SHP77 treated with DMSO at 0.1 percent for 48 hours (cell line): ENCODE measurements at places on chromosomes 6 and 20.

DNA sequence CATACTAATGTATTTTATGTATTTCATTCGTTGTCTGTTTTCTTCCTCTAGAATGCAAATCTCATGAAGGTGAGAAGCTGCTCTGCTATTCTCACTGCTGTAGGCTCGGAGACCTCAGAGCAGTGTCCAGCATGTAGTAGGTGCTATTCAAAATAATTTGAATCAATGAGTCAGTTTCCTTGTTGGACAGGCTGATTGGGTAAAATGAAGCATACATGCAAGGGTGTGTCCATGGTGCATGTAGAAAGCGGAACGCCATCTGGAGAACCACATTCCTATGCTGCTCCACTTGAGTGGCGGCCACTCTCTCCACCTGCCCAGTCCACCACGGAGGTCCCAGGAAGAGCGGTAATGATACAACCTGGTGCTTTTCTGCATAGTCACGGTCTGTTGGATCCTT is 412.1 kb downstream of the QKI start:
- DNase-seq, result no peak

- no peak for DNase-seq
Measured at GRCh38 chr20:54218470-54218869, 10.6 kb downstream of the PFDN4 start.

DNA sequence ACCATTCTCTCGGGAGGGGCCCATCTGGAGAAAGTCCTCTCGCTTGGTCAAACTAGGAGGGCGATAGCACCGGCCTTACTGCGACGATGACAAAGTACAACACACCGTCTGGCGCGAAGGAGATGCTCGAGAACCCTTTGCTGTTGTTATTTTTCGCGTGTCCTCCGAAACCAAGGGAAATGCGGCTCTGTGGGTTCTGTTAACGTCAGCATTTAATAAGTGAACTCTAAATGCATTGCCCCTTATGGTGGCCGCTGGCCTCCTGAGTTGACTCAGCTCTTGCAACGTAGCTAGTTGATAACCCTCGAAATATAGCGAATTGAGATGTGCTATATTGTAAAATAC is 577 bp upstream of the SCAND1 start:
- DNase-seq, result no peak

GRCh38 chr20:63573647-63574131 is 350 bp downstream of the HELZ2 start:
- no peak for DNase-seq

- DNase-seq, result no peak
Measured at GRCh38 chr6:131173680-131174079, 38.4 kb downstream of the AKAP7 start.

DNA sequence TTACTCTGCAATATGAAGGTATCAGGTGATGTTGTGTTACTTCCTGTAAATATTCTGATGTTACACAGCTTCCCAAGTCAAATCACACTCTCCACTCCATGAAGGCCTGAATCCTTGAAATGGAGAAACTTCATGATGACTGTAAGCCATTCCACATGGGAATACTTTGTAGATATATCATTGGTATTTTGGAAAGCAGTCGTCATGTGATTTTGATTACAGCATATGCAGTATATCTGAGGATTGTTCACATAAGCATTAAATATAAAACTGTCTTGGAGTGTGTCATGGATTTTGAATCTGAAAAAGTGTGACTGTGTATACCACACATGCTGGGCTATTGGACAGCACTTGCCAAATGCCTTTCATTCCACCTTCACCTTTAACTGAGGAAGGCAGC is 118.3 kb upstream of the EXOC2 start:
- no peak for DNase-seq

GRCh38 chr6:10838794-10839333 is 525 bp upstream of the MAK start:
- no peak for DNase-seq

GRCh38 chr6:48826901-48827701 is 636.0 kb downstream of the MMUT start:
- no peak for DNase-seq

DNA sequence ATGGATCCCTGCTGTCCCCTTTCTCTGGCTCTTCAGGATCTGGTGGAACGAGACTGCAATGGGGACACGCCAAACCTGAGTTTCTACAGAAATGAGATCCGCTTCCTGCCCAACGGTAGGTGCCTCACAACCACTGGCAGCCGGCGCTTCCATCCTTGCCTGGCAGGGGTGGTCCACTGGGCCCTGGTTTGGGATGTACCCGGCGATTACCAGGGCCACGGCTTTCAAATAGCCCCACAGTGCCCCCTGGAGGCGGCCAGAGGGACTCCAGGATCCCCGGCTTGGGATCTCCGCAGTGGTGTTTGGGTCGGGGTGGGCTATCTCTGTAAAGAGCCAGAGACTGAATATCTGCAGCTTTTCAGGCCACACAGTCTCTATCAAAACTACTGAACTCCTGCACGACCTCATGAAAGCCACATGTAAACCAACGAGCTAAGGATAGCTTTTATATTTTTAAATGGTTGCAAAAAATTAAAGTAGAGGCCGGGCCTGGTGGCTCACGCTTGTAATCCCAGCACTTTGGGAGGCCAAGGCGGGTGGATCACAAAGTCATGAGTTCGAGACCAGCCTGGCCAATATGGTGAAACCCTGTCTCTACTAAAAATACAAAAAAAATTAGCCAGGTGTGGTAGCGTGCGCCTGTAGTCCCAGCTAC is 3.7 kb downstream of the OGFR start:
- DNase-seq, result peak; percentile 27

GRCh38 chr6:138849791-138850190 is 53.9 kb downstream of the ECT2L start:
- DNase-seq, result no peak

DNA sequence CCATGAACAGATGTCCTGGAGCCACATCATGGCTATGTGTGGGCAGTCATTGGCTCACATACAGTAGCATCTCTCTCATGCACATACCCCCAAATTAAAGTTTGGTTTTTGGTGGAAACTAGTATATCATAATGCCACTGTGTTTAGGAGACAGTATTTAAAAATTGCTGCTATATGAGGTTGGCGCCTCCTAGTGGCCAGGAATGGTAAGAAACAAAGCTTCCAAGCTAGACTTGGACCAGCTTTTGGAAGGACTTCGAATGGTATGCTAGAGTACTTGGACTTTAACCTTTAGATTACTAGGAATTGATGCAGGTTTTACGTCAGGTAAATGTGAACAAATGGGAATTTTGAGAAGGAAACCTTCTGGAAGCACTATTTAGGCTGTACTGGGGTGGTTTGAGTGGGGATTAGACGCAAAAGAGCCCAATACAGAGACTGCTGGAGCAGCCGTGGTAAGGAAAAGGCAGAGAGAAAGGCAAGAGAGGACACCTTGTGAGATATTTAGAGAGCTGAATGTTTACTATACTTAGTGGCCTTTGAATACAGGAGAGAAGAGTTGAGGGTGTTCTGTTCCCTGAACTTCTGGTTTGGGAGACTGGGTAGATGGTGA is 23.8 kb downstream of the PRSS35 start:
- DNase-seq, result no peak

GRCh38 chr6:142568857-142569597 is 267.2 kb downstream of the ADGRG6 start:
- DNase-seq, result no peak

GRCh38 chr6:109454496-109455436 is 806 bp downstream of the MICAL1 start:
- DNase-seq, result no peak

DNA sequence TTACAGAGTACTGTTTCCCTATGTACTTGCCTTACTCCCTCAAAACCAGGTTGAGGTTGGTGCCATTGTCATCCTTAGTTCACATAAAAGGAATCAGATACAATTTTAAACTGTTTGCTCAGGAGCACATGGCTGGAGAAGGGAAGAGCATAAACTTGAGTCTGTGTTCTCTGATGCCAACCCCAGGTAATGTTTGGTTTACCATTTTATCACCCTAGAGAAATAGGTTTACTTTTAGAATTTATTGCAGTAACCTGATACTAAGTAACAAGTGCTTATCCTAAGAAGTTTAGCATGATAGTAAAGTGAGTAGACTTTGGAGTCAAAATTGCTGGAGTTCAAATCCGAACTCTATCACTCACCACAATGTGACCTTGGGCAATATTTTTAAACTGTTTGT is 86.3 kb downstream of the RFPL4B start:
- no peak for DNase-seq

- DNase-seq, result no peak
Measured at GRCh38 chr20:990293-990959, 11.7 kb downstream of the RSPO4 start.

- peak; percentile 80 for DNase-seq
Measured at GRCh38 chr6:37239950-37240713, 17.4 kb upstream of the TBC1D22B start.

- no peak for DNase-seq
Measured at GRCh38 chr6:116439522-116440051, 21.6 kb upstream of the CALHM6 start.

GRCh38 chr6:20997143-20997769 is 463.0 kb downstream of the CDKAL1 start:
- no peak for DNase-seq

DNA sequence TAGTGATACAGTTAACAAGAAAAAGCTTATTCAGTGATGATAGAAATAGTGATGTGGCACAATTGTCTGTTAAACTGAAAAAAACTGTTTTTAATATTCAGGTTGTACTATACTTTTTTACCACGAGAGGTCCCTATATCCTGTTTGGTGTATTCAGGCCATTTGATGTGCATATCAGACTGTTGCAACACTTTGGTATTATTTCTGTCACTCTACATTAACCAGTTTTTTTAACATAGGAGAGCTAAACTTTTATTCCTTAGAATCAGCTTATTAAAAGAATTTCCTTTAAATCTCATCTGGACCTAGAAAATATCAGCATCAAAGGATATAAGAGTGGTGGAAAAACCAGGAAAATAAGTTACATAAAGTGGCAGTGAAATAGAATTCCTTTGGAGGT is 36.8 kb downstream of the TSPYL4 start:
- no peak for DNase-seq

- DNase-seq, result no peak
Measured at GRCh38 chr6:139588734-139589593, 214.5 kb upstream of the CITED2 start.

GRCh38 chr6:42698217-42698616 is 24.2 kb downstream of the PRPH2 start:
- no peak for DNase-seq

GRCh38 chr6:147660334-147661311 is 152.1 kb downstream of the SAMD5 start:
- DNase-seq, result no peak

- DNase-seq, result peak; percentile 15
Measured at GRCh38 chr6:16130932-16131387, 2.1 kb downstream of the MYLIP start.

- DNase-seq, result no peak
Measured at GRCh38 chr20:50554694-50555579, 44.8 kb downstream of the PTPN1 start.

- DNase-seq, result no peak
Measured at GRCh38 chr20:21618759-21619416, 86.6 kb upstream of the PAX1 start.

- DNase-seq, result no peak
Measured at GRCh38 chr6:44430326-44430725, 42.8 kb downstream of the CDC5L start.

DNA sequence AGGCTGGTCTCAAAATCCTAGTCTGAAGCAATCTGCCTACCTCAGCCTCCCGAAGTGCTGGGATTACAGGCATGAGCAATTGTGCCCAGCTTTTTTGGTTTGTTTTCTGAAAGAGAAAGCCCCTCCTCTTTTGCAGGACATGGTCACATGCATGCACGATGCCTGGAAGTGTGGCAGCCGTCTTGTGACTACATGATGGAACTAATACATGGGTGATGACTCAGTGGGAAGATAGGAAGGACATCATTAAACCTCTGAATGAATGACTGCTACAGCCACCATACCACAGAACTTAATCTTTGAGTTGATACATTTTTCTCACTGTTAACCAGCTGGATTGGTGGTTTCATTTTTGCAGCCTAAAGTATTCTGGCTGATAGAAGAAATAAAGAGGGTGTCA is 13.4 kb upstream of the CTNNBL1 start:
- no peak for DNase-seq

- no peak for DNase-seq
Measured at GRCh38 chr6:37622646-37623071, 75.0 kb downstream of the MDGA1 start.

DNA sequence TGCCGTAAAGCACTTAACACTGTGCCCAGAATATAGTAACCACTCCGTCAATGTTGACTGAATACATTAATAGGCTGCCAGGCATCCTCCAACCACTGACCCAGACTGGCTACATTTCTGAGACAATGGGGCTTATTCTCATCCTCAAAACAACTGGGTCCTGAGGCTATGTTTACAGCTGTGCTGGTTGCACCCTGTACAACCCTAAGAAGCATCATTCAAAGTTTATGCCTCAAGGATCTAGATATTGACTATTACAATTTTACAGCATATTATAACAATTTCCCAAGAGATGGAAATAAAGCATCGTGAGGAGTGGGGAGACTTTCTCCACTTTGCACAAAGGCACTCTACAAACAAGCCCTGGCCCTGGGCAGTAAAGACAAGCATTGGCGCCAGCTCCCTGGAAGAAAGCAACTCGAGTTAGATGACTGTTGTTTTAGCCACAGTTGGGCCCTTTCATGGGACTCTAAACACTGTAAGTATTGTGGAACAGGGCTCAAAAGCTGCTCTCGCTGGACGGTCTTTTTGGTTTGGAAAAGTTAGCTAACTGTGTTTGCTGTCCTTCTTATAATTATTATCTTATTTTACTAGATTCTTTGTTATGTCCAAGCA is 30.2 kb downstream of the MYLIP start:
- DNase-seq, result no peak

DNA sequence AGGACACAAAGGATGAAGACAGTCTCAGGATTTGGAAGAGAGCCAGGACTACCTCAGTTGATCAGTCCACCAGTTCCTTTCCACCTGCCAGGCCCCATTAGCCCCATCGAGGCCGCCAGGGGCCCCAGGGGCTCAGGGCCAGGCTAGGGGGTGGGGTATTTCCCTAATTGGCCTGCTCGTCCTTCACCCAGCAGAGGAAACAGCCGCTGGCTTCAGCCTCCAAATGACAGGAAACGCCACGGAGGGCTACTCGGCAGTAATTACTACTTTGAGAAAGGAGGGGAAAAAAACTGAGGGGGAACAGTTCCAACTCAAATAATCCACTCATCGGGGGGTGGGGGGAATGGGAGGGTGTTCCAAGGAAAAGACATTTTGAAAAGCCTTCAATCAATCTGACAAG is 42.7 kb downstream of the MAFB start:
- DNase-seq, result no peak

GRCh38 chr6:156884306-156884705 is 107.1 kb downstream of the ARID1B start:
- no peak for DNase-seq

- no peak for DNase-seq
Measured at GRCh38 chr6:107763946-107764345, 60.2 kb downstream of the SCML4 start.

DNA sequence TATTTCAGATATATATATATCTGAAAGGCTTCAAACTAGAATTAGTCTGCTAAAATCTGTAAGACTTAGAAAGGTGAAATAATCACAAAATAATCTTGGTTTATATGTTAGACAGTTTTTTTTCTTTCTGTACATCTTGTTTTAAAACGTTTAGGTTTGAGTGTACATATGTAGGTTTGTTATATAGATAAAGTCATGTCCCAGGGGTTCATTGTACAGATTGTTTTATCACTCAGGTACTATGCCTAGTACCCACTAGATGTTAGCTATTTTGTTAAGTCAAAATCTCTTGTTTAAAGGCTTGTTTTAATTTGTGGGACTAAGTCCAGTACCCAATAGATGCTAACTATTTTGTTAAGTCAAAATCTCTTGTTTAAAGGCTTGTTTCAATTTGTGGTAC is 1339.0 kb upstream of the CITED2 start:
- no peak for DNase-seq
